ENCODE measurements at places on chromosomes 2 and 18. TPM values are rescaled to one million over a fixed set of nuclear protein-coding genes. Genes with fewer than 3 reads are reported as not detected.

The SP5 gene
- total RNA-seq: 1.8 TPM

The IMPACT gene
- 11.6 TPM for total RNA-seq

The ARHGAP28 gene
- total RNA-seq: 36.8 TPM

The DOK6 gene
- 19.7 TPM for total RNA-seq

The AQP12B gene
- total RNA-seq: not detected

The NFU1 gene
- total RNA-seq: 40.0 TPM

The PLEKHA3 gene
- total RNA-seq: 26.3 TPM

DNA sequence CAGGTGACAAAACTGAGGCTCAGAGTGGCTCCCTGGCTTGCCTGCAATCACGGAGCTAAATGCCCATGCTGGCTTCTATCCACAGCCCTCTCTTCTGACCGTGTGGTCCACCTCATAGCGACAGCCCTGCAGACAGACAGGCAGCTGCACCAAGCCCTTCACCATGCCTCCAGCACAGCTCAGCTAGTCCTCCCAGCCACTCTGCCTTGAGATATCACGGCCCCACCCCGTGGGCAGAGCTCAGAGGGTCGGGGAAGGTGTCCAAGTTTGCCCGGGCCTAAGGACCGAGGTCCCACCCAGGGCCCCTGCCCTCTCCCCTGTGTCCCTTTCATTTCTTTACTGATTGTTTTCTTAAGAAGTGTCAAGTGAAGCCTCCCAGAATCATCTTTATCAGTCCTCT is 128.2 kb upstream of the GLI2 start:
- no peak overlapping the region for H3K27ac ChIP-seq
- no peak overlapping the region for H3K4me3 ChIP-seq
- H3K4me1 ChIP-seq: peaks cover 15% of the 10 kb centered on the region
- H3K36me3 ChIP-seq: peaks cover 13% of the 10 kb centered on the region
- DNase-seq: peak; percentile 4

DNA sequence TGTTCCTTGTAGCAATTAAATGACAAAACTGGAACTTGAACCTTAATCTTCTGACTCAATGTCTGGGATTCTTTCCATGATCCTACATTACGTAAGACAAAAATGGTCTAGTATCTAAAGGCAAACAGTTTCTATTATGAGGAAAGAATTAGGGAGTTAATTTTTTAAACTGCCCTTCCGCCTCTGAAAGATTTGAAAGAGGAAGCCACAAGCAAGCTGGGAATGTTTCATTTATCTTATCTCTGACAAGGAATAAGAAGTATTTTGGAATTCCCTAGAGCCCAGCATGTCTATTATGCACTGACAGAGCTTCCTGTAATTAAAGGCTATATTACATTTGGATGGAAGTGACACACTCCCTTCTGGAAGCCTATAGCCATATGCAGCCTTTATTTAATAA is 558.8 kb upstream of the CDH2 start:
- no peaks in the 10 kb centered on the region for H3K36me3 ChIP-seq
- no peak for DNase-seq
- no peak overlapping the region for H3K4me3 ChIP-seq
- H3K27me3 ChIP-seq: no peaks in the 10 kb centered on the region

DNA sequence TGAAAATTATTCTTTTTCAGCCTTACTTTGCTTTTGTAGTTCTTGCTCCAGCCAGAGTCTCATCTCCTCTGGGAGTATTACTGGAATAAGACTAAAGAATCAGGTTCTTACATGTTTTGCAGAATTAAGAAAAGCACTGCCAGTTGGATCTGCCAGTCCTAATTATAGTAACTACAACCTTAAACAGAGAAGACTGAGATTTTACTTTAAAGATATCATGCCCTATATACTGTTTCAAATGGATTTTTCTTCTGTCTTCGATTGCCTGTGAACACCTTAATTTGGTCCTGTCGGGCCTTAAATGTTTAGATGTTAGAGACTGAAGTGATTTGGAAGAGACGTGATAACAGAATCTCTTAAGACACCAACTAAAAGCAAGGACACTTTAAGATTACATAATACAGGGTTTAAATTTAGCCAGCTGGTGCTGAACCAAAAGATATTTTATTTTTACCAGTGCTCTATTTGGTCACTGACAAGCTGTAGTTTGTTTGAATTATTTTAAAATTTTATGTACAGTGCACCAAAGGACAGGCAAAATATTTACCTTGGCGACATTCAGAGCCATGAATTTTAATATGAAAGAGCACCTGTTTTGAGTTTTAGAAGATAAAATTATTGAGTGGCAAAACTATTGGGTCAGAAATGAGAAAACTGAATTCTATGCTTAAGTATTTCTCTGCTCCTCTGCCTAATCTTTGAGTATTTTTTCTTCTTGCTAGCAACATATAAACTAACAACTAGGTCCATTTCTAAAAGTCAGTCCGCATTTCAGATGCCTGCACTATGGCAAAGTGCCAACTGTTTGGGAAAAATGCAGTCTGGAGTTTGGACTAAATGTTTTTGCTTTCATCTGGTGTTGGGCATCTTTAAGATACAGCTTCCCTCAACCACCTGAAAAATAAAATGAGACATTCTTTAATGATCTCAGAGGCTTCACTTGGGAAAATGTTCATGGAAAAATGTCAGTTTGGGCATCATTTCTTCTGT is 300.0 kb downstream of the XIRP2 start:
- H3K27me3 ChIP-seq: no peaks in the 10 kb centered on the region
- no peak overlapping the region for H3K27ac ChIP-seq
- DNase-seq: no peak
- no peaks in the 10 kb centered on the region for H3K36me3 ChIP-seq

- H3K4me3 ChIP-seq: no peak overlapping the region
- H3K36me3 ChIP-seq: no peaks in the 10 kb centered on the region
- no peaks in the 10 kb centered on the region for H3K27me3 ChIP-seq
- no peaks in the 10 kb centered on the region for H3K4me1 ChIP-seq
- no peak overlapping the region for H3K27ac ChIP-seq
- no peak for DNase-seq
Observed at GRCh38 chr18:55123361-55123760, 164.1 kb upstream of the CCDC68 start.

GRCh38 chr18:59760619-59761600 is 63.7 kb upstream of the CCBE1 start:
- H3K4me3 ChIP-seq: no peak overlapping the region
- H3K27me3 ChIP-seq: peaks cover 2% of the 10 kb centered on the region
- no peak overlapping the region for H3K27ac ChIP-seq
- H3K4me1 ChIP-seq: no peaks in the 10 kb centered on the region
- DNase-seq: no peak

DNA sequence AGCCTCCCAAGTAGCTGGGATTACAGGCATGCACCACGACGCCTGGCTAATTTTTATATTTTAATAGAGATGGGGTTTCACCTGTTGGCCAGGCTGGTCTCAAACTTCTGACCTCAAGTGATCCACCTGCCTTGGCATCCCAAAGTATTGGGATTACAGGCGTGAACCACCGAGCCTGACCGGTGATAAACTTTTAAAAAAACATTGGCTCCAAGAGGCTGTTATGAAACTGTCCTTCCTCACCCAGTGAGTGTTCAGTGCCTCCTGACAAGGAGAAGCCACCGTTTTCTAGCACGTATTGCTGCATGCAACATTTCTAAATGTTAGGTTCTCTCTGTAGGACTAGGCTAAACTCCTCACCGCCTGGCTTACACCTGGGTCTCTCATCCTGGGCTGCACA is 63.3 kb downstream of the EDAR start:
- no peaks in the 10 kb centered on the region for H3K36me3 ChIP-seq
- H3K27me3 ChIP-seq: peaks cover 5% of the 10 kb centered on the region
- peaks cover 3% of the 10 kb centered on the region for H3K4me1 ChIP-seq
- DNase-seq: no peak

GRCh38 chr2:31136732-31137131 is 1.5 kb downstream of the GALNT14 start:
- H3K27ac ChIP-seq: no peak overlapping the region

DNA sequence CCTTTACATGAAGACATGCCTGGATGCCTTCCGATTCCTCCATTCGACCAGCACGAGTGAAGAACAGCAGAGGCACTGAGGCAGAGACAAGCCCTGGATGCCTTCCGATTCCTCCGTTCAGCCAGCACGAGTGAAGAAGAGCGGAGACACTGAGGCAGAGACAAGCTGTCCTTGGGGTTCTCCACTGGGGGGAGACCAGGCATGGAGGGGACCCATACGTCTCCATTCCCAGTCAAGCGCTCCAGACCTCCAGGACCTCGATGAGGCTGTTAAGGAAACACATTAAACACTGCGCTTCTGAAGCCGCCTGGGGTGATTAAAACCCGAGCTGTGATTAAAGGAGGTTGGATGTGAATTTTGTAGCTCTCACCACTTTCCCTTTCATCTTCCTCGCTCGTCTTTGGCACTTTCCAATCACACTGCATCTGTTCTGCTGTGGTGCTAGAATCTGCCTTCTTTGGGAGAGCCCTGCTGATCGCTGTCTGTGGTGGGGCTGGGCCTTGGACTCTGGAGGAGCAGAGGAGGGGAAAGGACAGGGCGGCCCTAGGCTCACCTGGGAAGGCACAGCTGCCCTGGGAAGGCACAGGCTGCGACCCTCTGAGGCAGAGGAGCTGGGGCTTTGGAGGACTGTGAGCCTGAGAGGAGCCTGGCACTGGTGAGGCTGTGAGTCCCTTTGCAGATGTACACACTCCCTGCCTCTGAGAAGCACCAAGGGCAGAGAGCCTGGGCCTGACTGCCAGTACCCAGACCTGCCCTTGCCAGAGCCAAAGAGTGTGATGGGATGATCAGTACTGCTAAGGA is 463.1 kb upstream of the HS6ST1 start:
- H3K36me3 ChIP-seq: peaks cover 5% of the 10 kb centered on the region
- H3K27me3 ChIP-seq: peaks cover 10% of the 10 kb centered on the region
- peaks cover 3% of the 10 kb centered on the region for H3K4me1 ChIP-seq
- no peak overlapping the region for H3K27ac ChIP-seq

GRCh38 chr2:25276569-25277465 is 64.9 kb downstream of the DNMT3A start:
- H3K4me1 ChIP-seq: peaks cover 18% of the 10 kb centered on the region
- H3K27me3 ChIP-seq: peaks cover 13% of the 10 kb centered on the region
- H3K27ac ChIP-seq: no peak overlapping the region
- no peak overlapping the region for H3K4me3 ChIP-seq

DNA sequence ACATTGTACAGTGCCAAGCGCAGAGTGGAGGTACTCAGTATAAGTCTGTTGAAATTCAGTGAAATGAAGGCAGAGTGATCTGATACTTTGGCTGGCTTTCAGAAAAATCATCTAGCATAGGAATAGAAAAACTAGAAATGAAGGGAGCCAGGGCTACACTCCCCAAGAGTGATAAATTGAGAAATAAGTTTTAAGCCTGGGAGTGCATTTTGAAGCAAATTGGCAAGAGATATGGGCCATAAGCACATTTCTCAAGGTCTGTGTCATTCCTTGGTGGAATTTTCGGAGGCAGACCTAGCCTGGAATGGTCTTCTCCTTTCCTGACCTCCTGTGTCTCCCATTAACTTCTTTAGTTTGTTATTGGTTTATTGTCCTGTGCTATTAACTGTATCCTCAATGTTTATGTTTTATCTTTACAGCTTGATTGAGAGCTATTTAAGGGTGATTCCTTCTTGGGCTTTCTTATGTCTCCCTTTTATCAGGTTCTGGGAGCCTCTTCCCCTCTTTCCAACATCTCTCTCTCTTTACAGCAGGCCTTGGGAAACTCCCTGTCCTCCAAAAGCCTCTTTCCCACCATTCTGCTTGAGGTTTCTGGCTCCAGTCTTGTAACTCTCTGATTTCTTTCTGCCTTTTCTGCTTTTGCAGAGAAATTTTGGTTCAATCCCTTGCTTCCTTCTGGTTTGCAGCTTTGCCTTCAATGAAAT is 649.5 kb downstream of the SLC4A3 start:
- peaks cover under 1% of the 10 kb centered on the region for H3K4me1 ChIP-seq
- H3K27me3 ChIP-seq: no peaks in the 10 kb centered on the region
- DNase-seq: no peak
- H3K4me3 ChIP-seq: no peak overlapping the region
- no peaks in the 10 kb centered on the region for H3K36me3 ChIP-seq
- no peak overlapping the region for H3K27ac ChIP-seq

GRCh38 chr2:26196683-26197418 is 24.0 kb downstream of the GAREM2 start:
- H3K27ac ChIP-seq: no peak overlapping the region
- H3K4me3 ChIP-seq: no peak overlapping the region
- DNase-seq: no peak
- no peaks in the 10 kb centered on the region for H3K36me3 ChIP-seq
- peaks cover 3% of the 10 kb centered on the region for H3K27me3 ChIP-seq
- no peaks in the 10 kb centered on the region for H3K4me1 ChIP-seq

DNA sequence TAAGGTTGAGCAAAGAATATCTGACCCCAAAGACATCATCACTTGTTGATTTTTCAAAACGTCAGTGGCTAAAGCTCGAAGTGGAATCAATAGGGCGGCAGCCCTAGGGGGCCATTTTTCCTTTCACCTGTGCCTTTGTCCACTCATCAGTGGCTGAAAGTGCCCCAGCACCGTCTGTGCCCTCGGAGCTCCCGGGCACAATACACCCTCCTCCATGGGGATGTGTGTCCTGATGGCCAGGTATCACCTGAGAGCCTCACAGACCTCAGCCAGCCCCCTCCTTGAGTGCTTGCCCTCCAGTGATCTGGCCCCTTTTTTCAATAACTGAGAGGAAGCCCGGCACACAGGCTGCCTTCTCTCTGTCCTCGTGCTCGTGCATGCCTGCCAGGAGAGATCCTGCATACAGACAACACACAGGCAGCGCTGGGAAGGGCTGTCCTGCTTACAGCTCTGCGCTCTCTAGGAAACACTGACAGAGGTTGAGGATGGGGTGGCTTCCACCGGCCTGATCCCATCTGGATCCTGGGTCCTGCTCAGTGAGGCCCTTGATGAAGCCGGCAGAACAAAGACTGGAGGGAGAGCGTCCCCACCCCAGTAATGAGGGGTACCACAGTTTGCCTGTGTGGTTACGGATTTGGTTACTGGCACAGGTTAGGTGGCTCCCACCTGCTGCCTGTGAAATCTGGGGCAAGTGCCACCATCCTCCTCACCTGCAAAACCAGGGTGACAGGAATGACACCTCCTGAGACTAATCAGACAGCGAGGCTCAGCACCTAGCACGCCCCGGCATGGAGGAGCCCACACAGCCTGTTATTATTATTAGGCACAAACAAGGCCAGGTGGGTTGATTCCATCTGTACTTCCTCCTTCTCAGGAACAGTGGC is 197.5 kb upstream of the RAB6C start:
- DNase-seq: no peak
- peaks cover 9% of the 10 kb centered on the region for H3K4me1 ChIP-seq
- H3K4me3 ChIP-seq: no peak overlapping the region
- no peaks in the 10 kb centered on the region for H3K36me3 ChIP-seq

DNA sequence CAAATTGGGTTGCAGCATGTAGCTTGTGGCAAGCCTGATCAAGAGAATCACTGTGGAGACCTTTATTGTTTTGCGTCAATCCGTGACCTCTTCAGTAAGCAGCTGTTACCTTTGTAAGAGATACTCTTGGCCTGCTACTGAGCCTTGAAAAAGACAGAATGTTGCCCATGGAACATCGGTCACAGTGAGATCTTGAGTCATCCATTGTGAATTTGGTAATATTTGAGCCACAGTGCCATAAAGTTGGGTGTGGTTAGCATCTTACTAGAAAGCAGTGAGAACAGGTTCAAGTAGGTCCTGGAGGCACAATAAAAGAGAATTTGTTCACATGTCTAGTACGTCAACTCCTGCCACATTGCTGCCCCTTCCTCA is 12.7 kb upstream of the EFR3B start:
- no peak for DNase-seq
- peaks cover 13% of the 10 kb centered on the region for H3K36me3 ChIP-seq
- peaks cover 7% of the 10 kb centered on the region for H3K27me3 ChIP-seq
- H3K4me3 ChIP-seq: no peak overlapping the region

GRCh38 chr18:41553716-41554115 is 401.3 kb upstream of the PIK3C3 start:
- H3K36me3 ChIP-seq: no peaks in the 10 kb centered on the region
- DNase-seq: no peak
- H3K27me3 ChIP-seq: peaks cover 1% of the 10 kb centered on the region
- no peak overlapping the region for H3K27ac ChIP-seq
- no peaks in the 10 kb centered on the region for H3K4me1 ChIP-seq
- no peak overlapping the region for H3K4me3 ChIP-seq

Data from glutamatergic neuron (in vitro differentiated cells).